ENCODE measurements at places on chromosomes 2 and 18. TPM values are rescaled to one million over a fixed set of nuclear protein-coding genes. Genes with fewer than 3 reads are reported as not detected.

- no peak for DNase-seq
These were observed 1.3 kb upstream of the SCYGR3 start for GRCh38 chr2:227615906-227616305.

ANKAR gene
- 0.29 TPM for polyA plus RNA-seq

DNA sequence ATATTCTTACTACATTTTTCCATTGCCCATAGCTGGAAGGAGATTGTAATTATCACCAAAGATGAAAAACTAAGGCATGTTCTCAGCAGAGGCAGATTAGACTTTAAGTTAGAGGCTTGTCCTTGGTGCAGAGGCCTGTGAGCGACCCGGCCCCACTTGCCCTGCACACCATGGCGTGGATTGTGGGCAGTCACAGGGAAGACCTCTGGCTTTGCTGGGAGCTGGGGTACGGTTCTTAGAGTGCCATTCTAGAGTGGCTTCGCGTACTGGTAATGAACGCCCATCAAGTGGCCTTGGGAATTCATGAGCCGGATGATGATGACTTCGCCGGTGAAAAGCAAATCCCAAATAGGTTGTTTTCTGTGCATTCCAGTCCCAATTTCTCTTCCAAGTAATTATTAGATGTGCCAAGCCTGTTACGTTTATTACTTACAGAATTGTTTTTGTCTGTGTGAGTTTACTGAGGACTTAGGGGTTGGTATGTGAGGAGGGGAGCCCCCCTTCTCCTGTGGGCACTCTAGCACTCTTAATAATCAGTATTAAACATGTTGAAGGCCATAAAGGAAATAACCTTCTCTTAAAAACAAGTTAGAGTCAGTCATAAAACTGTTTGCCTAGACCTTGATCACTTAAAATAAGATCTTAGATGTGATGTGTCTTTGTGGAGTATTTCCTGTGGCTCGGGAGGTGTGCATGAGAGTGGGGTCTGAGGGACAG lies 90.6 kb downstream of the LDLRAD4 start:
- DNase-seq, result no peak

DNA sequence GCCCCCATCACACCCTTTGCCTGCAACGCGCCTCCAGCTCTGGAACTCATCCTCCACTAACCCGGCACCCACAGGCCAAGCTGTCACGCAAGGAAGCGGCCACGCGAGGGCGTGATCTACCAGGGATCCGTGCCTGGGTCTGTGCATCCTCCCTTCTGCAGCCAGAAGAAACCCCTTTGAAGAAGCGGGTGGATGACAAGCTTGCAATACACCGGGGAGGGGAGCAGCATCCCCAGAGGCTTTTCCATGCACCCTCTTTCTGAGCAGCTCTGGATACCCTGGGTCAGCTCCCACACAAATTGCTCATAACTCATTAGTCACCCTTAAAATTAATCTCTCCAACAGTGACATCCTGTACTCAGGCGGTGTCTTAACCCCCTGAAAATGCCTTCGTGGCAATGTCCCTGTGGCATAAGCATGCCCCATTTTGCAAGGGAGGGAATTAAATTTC lies 47.6 kb downstream of the PDCL3 start:
- DNase-seq, result no peak

DNA sequence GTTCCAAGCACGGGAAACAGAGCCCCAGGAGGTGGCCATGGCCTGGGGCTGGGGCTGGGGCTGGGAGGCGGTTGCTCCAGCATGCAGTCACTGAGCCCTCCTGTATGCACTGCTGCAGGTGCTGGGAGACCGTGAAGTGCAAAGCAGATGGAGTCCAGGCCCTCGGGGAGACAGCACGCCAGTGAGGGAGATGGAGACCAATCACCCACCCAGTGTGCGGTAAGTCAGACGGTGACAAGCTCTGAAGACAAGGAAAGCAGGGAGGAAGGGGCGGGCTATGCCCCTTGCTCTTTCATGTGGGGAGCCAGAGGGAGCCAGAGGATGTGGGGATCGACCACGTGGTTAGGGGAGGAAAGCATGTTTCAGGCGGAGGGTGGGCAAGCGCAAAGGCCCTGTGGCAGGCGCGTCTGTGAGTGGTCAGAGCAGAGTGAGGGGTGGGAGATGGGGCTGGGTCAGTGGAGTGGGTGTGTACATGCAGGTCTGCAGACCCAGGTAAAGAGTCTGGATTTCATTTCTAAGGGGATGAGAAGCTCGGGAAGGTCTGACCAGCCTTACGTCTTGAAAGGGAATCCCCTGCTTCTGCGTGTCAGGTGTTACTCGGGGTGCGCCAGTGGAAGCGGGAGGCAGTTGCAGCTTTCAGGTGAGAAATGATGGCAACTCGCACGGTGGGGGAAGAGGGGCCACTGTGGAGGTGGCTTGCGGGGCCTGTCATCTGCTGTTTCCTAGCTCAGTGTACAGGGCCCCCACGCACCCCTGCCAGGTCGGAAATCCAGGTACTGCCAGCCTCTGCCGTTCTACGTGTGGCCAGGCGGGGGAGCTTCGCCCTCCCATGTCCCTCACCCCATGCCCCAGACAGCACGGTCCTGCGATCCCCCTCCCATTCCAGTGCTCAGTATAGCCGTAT lies 19.4 kb downstream of the RRM2 start:
- DNase-seq, result no peak

DNA sequence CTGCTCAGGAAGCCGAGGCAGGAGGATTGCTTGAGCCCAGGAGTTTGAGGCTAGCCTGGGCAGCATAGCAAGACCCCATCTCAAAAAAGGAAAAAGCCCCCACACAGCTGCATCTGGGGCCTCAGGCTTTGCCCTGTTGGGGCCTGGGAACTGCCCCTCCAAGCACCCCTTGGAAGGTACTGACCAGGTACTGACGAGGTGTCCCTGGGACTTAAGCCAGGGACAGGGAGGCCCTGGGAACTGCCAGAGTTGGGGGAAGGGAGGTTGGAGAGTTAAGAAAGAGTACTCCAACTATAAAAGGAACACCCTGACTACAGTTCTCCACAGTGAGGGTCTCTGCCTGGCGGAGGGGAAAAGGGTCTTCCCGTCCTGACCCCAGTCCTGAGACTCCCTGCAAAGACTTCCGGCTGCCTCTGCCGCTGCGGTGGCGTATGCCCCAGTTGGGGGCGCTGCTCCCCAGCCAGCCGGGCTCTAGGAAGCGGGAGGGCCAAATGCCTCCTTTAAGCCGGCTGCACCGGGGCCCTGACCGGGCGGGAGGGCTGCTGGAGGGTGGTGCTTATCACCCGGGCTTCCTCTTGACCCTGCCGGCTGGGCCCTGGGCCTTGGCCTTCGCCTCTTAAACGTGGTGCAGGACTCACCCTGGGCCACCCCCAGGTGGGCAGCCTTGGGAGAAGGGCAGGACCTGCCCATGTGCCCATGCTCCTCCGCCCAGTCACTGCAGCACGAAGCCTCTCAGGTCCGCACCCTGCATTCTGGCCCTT lies 12.8 kb downstream of the SLC30A3 start:
- DNase-seq, result no peak

CAVIN2 gene
- 2.6 TPM for polyA plus RNA-seq

DNA sequence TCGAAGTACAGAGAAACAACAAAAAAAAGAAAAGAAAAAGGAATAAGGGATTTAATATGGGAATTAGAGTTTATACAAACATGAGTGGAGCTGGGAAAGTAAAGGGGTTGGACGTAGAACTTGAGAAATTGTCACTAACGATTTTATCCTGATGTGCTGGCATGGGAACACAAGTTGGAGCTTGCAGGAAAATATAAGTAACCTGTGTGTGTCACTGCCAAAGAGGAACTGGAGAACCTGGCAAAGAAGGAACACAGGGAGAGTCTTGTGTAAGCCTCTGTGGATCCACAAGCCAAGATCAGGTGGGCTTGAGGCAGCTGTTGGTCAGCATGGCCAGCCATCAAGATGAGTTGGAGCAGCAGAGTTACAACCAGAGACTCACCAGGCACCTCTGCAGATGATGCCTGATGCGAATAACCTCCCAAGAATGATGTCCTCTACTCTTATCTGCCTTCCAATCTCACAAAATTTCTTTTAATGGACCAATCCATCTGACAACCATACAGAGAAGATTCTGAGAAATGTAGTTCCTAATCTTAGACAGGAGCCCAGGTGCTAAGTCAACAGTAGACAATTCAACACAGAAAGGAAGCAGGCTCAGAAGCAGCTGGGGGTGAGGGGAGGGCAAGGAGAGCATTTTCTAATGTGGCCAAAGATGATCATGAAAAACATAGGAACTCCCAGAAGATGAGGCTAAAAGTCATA lies 77.0 kb upstream of the SPOPL start:
- DNase-seq, result no peak

DNA sequence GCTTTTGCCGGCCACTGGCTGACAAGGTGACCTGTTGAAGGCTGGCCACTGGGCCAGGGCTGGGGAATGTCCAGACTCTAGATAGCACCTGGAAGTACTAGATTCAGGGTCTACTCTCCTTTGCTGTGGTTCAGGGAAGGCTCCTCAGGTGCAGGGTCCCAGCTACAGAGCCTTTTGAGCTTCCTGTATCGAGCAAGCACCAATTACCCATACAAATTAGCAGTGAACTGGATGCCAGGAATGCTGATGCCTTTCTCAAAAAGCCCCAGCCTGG lies 213.4 kb downstream of the CYP26B1 start:
- DNase-seq, result no peak

SNED1 gene
- not detected for polyA plus RNA-seq

DNA sequence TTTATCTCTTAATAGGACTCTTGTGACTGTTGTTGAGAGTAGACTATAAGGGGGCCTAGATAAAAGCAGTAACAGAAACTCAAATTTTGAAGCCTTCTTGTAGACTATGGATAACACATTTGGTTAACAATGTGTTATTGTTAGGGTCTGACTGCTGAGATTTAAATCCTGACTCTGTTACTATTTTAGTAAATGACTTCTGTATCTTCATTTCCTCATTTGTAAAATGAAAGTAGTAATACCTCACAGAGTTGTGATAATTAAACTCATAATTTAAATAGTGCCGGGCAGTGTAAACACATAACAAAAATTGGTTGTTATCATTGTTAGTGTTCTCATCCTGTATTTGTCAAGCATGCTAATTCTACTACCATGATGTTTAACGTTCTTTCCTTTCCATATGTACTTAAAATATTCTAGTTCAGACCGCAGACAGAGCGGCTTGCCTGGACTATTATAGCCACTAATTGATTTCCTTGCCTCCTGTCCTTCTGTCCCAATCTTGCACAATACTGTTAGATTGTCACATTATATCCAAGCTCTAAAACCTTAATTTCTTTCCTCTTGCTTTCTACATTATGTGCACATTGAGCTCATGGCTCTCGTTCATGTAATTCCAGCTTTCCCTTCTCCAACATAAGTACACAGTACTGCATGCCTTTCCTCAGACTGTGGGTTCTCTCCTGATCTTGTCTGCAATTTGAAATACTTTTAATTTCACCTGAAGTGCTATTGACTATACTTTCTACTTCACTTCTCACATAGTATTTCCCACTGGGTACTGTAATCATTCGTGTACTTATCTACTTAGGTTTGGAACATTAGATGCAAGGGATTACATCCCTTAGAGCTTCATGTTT lies 48.4 kb downstream of the RBBP8 start:
- no peak for DNase-seq

DNA sequence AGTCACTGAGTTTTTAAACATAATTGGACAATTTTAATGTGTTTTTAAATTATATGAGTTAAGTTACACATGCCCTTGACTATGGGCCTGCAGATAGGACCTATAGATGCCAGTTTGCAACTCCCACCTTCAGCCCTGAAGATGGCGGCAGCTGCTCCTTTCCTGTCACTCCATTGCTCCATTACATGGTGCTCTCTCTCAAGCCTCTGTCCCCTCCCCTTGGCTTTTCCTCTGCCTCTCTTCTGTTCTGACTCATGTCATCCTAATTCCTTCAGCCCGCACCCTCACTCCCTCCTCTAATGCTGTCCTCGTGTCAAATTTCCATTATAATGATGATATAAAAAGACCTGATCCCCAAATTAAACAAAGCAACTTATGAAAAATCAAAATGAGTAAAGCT lies 133.7 kb upstream of the HNRNPA3 start:
- DNase-seq, result no peak

ASXL3 gene
- polyA plus RNA-seq, result not detected

- no peak for DNase-seq
These were observed 356.2 kb upstream of the SPRED2 start for GRCh38 chr2:65788556-65788955.

GRCh38 chr18:22932885-22933205 lies 283 bp upstream of the RBBP8 start:
- DNase-seq, result no peak

KIF5C gene
- polyA plus RNA-seq, result 0.02 TPM

DNA sequence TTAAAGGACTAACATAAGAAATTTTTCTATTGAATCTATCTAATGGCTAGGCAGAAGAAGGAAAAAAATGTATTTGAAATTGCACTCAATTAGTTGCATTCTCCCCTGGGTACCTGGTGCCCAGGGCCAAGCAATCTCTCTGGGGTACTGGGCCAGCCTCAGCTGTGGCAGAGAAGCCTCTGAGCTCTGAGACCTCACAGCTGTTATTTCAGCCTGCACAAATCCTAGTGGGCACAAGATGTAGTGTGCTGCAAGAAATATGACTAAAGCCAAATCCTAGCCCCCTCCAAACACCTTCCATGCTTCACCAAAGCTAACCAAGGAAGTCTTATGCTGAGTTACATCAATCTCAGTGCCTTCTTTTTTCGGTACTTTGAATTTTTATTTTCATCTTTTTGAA lies 478.4 kb downstream of the STK39 start:
- DNase-seq, result no peak

DNA sequence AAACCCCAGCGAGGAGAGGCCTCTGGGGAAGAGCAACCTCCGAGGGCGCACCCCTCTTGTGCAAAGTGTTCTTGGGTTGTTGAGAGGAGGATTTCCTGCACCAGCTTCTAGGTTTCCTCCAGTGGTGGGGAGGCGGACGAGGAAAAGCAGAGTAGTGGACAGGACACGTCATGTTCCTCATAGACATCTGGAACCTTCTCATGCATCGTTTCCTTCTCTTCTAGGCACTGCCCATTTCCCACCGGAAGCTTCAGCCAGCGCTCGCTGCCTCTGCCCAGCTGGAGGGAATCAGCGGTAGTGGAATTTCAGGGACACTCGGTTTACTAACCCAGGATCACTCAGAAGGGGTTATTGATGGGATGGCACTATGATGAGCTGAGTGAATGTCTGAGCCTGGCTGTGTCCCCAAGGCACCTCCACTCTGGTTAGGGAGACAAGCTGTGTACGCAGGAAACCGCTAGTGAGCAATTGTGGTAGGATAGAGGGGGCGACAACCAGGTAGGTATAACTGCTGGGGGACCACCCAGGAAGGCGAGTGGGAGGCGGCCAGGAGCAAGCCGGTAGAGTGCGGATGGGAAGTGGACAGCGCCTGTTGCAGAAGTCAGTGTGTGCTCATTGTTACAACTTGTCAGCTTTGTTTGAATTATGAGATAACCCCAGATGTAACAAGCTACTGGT lies 960 bp upstream of the APOB start:
- DNase-seq, result no peak

CYP27C1 gene
- polyA plus RNA-seq, result 5.1 TPM

- no peak for DNase-seq
These were observed 489.5 kb downstream of the IRS1 start for GRCh38 chr2:226310146-226310545.

DNA sequence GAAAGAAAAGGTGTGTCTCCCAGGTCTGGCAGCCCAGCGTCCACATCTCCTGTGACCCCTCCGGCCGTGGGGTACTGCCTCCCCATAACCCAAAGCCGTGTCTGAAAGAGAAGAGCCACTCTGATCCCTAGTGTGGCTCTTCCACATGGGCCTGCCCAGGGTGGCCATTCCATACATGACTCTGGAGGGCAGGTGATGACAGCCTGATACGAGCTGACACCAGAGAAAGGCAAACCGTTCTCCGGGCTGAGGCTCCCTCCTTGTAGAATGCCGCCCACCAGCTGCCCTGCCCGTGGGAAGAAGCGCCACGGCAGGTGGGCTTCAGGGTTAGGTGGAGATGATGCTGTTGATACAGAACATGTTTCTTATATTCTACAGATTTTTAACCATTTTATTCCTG lies 451.6 kb upstream of the SALL3 start:
- DNase-seq, result no peak

GRCh38 chr2:135783439-135783838 lies 41.8 kb downstream of the UBXN4 start:
- DNase-seq, result no peak

All from foreskin keratinocyte (primary cell).